Activated naive CD8-positive, alpha-beta T cell treated with anti-CD3 and anti-CD28 coated beads, Interleukin-2, amount 50 U/mL, for 16 hours (primary cell): ENCODE measurements at places on chromosomes 5 and 9.

DNA sequence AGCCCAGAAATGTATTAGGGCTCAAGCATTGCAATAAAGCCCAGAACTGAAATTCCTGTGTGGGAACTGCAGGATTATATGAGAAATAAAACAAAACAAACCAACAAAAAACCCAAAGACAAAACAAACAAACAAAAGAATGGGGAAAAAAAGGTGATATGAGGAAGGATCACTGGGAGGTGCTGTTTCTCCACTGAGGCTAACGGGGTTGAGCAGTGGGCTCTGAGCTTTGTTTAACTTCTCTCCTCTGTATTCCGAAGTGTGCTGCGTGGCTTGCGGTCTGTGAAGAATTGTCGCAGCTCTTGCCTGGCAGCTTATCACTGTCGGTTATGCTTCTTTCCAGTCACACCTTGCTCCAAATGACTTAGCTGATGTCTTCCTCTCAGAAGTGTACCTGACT lies 106.3 kb downstream of the TENT4A start:
- DNase-seq = no peak

- DNase-seq = no peak
Measured at GRCh38 chr9:71253011-71253410, 131.6 kb upstream of the TRPM3 start.

GRCh38 chr5:20368571-20369517 lies 380.8 kb upstream of the CDH18 start:
- no peak for DNase-seq

DNA sequence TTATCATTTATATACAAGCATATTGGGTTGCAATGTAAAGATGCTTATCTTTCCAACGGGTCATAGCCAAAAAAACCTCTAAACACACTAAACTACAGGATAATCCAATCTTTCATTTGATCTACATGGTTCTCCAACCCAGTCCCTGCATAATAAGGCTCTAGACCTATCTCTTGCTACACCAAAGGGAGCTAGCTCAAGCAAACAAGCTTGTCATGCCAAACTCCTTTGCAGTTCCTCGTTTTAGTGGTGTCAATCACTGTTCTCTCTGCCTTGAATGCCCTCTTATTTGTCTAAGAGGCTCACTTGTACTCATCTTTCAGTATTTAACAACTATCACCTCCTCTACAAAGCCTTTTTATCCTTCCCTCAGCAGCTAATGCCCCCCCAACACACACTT lies 5.6 kb downstream of the HOMER1 start:
- DNase-seq = no peak

- no peak for DNase-seq
Measured at GRCh38 chr9:711761-712553, 129.5 kb upstream of the DMRT1 start.

GRCh38 chr5:33480876-33481275 lies 40.1 kb downstream of the TARS1 start:
- no peak for DNase-seq

GRCh38 chr9:133158695-133159094 lies 5.0 kb downstream of the GBGT1 start:
- no peak for DNase-seq

- DNase-seq = no peak
Measured at GRCh38 chr9:123345567-123345955, 10.4 kb upstream of the CRB2 start.

DNA sequence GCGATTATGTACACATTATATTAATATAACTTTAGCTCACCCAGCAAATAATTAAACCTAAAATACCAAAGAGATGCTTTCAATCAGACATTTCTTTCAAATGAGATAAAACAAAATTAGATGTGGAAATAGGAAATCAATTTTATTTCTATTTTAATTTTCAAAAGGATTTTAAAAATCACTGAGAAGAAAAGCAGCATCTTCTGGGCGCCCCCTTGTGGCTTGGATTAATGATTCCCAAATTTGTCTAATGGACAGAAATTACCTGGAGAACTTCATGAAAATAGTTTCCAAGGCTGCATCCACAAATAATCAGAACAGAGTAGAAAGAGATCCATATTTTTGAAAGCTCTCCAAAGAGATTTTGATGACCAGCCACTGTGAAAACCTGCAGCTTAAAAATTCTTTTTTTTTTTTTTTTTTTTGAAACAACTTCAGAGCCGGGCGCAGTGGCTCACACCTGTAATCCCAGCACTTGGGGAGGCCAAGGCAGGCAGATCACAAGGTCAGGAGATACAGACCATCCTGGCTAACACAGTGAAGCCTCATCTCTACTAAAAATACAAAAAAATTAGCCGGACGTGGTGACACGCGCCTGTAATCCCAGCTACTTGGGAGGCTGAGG lies 50.9 kb upstream of the CEMIP2 start:
- DNase-seq = peak; percentile 2

DNA sequence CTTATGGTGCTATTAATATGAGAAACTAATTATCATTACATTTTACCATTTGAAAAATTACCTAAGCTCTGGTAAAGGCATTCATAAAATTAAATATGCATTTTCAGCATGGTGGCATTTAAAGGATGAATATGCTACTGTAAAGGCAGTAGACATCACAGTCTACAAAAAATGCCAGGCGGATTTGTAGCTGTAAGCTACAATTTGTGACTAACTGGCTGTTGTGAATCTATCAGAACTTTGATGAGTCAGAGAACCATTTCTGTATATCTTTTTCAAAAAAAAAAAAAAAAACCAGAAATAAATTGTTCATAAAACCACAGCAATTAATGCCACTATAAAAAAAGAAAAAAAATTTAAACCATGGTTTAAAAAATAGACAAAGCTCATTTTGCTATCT lies 186.3 kb downstream of the NFIB start:
- no peak for DNase-seq

DNA sequence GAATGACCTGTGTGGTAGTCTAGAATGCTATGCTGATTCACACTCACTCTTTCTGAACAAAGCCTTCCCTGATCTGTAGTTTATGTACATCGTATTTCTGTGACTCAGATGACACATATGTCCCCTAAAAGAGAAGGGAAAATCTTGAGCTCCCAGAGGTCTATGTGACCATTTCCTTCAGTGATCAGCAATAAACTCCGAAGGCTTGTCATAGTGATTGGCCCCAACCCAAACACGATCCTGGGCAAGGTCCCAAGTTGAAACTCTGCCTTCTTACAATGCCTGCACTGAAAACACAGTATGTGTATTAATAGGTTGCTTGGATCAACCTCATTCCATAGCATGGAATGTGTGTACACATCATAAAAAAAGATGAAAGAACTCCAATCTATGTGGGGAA lies 685.8 kb downstream of the MAT2B start:
- no peak for DNase-seq

DNA sequence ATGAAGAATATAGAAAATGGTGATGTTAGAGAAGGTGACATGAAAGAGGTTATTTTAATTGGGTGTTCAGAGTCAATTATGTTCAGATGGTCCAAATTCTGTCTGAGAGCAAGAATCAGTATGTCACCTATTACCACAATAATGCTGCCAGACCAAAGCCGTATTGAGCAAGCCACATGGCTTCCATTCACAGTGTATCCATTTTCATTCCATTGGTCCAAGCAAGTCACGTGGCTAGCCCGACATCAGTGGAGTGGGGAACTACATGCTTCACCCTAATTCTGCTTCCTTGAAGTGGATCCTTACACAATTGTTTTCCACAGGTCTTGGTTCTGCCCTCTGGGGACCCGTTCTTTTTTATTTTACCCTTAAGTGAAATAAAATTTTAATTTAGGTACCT lies 413.5 kb downstream of the EBF1 start:
- DNase-seq = no peak

DNA sequence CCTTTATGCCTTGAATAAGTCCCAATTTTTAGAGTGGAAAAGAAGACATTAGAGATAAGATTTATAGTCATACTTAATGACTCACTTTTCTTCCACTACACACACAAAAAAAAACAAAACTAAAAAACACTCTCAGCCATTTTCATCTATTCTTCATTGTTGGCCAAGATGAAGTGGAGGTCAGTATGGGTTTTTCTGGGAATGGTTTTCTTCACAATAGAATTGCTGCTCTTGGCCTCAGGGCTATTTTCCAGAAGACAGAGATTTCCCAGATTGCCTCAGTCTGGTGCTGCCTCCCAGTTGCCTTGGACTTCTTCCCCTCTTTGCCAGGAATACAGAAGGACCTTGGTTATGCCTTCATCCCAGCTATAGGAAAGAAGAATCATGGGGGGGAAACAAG lies 463.7 kb downstream of the TMEM232 start:
- no peak for DNase-seq

GRCh38 chr5:68891718-68892117 lies 202.1 kb upstream of the SLC30A5 start:
- DNase-seq = peak; percentile 6

DNA sequence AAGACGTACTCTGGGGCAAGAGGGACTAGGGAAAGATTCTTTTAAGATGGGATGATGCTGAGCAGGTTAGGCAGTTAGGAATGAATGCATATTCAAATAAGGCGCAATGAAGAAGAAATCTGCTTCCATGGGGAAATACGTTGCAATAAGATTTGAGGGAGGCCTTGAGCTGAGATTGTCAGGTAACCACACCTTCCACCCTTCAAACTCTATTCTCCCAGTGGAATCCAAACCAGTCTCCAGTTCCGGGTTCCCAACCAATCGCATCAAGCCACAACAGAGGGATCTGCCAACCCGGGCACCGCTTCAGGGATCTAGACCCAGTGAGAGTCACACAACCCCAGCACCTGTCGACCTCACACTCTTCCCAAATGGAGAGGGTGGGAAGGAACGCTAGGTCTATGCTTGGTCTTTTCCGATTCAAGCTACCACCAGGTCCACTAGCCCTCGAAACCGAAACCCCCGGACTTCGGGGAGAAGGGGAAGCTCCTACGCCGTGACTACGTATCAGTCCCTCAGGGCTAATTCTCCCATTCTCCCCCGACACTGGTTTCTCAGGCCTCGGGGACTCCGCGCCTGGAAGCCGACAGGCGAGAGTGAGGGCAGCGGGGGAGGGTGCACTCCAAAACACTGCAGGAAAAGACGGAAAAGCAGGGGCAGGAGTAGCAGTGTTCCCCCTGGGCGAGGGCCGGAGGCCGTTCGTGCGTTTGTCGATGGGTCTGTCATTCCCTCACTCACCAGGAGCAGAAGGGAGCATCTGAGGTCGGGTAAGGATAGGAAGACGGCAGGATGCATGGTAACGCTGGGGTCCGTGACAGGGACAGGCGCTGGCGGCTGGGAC lies 534 bp downstream of the ERP44 start:
- no peak for DNase-seq

- DNase-seq = no peak
Measured at GRCh38 chr9:137757139-137757538, 120.4 kb upstream of the CACNA1B start.

GRCh38 chr9:36559036-36559695 lies 13.5 kb upstream of the MELK start:
- no peak for DNase-seq

DNA sequence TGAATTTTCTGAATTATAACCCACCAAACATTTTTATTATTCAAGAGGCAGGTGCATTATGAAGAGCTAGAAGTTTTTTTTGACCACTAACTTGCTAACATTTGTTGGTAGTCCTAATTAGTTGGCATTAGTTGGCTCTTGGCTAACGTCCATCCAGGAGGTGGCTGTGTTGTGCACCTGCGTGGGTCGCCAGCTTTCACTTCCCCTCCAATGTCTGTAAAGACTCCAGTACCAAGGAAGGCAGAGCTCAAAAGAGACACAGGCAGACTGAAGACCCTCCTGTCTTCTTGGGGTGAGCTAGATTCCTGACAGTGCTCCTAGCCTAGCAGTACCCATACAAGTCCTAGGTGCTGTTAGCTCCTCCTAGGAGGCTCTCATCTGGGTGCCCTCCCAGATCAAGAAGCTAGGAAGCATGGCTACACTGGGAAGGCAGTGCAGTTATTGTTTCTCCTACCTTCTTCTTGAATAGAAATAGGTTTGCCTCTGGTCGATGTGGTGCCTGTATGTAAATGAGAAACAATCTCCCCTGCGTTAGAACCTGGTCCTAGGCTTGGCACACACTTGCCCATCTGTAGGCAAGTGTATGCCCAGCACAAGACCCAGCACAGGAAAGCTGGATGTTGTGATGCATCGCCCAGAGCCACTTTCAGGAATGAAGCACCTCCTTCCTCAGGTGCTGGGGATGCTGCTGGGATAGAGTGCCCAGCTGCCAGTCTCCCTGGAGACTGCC lies 190.9 kb downstream of the ICE1 start:
- DNase-seq = no peak

- no peak for DNase-seq
Measured at GRCh38 chr9:135815830-135816650, 91.3 kb downstream of the CAMSAP1 start.

GRCh38 chr5:96652769-96653454 lies 9.3 kb upstream of the CAST start:
- no peak for DNase-seq

GRCh38 chr9:82922686-82923085 lies 140.3 kb downstream of the RASEF start:
- DNase-seq = no peak

DNA sequence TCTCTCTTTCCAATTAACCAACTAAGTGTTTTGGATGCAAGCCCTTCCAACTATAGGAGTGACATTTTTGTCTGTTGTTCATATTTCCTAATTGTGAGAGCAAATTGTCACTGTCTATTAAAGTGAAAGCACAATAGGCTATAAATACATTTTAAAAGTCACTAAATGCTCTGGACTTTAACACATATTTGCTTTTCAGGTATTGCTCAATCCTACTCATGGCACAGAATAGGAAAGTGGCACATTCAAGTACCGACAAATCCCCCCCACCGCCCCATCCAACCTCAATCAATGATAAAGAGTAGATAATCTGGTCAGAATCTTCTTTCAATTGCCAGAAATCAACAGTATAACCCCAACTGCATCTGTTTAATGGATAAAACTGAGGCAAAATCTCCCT lies 419.8 kb downstream of the PLK2 start:
- no peak for DNase-seq

DNA sequence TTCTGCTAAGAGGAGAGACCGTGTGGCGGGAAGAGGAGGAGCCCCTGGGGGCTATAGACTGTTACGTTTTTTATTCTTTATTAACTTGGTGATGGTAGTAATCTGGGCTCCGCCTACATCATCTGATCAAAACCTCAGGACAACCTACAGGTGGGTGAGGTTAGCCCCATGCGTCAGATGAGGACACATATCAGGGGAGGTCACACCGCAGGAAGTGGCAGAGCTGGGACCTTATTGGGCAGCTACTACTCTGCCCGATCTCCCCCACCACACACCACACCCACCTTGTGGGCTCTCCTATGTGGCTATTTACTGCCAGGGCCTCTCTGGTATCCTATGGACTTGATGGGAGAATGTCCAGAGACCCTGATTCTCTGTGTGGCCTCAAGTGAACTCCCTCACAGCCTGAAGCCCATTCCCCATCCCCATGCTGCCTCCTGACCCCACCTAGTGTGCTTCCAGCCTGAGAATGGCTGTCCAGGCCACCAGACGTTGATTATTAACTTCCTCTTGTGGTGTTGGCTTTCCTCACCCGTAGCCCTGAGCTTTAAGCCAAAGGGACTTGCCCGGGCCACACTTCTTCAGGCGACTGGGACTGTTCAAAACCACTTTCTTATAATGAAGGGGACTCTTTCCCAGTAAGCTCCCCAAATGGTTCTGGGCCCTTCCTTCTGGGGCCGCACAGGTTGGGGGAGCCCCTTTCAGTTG lies 8.2 kb downstream of the UNC5A start:
- DNase-seq = no peak

- peak; percentile 21 for DNase-seq
Measured at GRCh38 chr5:141637123-141637766, 448 bp downstream of the RELL2 start.
